Mesenteric fat pad (tissue), 1 donor: ENCODE measurements at places on chromosomes 16 and 17.

DNA sequence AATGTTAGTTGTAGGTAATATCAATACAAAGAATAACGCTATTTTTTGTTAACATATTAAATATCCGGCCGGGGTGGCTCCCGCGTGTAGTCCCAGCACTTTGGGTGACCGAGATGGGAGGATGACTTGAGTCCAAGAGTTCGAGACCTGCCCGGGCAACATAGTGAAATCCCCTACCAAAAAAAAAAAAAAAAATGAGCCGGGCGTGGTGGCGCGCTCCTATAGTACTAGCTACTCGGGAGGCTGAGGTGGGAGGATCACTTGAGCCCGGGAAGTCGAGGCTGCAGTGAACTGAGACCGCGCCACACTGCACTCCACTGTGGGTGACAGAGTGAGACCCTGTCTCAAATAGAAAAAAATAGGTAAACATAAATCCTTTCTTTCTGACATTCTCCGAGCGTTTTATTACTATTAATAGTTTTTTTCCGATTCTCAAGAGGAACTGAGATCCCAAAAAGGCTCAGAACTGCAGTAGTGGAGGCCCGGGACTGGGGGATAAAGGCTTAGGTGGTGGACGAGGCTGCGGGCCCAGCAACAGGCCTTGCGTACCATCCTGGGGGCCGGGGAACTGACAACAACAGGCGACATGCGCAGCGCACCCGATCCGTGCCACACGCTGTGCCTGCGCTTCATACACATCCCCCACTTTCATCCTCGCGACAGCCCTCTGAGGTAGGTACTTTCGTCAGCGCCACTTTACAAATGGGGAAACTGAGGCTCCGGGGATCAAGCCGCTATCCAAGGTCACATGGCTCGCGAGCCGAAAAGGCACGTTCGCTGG lies 919 bp downstream of the N4BP1 start:
- no peak for DNase-seq

DNA sequence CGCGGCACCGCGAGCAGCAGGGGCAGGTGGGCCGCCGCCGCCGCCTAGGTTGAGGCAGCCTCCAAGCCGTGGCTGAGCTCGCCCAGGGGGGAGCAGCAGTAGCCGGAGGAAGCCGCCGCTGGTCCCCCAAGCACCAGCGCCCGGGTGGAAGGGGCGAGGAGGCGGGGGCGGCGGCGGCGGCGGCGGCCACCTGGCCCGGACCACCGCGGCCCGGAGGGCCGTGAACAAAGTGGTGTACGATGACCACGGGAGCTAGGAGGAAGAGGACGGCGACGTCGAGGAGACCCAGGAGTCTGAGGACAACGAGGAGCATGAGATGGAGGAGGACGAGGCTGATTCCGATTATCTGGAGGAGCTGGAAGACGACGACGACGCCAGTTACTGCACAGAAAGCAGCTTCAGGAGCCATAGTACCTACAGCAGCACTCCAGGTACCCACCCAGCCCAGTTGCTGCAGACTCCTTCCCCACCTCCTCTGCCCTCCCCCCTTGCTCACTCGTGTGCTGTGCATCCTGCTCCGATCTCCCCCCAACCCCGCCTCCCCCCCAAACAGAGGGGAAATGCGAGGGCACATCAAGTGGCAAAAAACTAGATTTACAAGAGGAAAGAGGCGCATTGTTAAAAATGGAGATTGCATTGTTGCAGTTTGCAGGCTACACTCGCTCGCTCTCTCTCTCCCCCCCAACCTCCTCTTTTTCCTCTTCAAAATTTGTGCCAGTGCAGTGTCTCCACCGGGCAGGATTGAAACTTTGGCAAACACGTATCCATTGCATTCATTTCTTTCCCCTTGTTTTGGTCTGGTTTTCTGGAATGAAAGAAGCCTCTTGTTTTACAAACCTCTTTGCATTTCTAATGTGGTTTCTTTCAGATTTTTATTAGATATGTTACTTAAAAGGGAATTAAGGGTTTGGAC lies 41.8 kb upstream of the AMZ2 start:
- DNase-seq, result no peak

GRCh38 chr17:83009414-83010205 lies 69.8 kb upstream of the METRNL start:
- DNase-seq, result peak; percentile 87

DNA sequence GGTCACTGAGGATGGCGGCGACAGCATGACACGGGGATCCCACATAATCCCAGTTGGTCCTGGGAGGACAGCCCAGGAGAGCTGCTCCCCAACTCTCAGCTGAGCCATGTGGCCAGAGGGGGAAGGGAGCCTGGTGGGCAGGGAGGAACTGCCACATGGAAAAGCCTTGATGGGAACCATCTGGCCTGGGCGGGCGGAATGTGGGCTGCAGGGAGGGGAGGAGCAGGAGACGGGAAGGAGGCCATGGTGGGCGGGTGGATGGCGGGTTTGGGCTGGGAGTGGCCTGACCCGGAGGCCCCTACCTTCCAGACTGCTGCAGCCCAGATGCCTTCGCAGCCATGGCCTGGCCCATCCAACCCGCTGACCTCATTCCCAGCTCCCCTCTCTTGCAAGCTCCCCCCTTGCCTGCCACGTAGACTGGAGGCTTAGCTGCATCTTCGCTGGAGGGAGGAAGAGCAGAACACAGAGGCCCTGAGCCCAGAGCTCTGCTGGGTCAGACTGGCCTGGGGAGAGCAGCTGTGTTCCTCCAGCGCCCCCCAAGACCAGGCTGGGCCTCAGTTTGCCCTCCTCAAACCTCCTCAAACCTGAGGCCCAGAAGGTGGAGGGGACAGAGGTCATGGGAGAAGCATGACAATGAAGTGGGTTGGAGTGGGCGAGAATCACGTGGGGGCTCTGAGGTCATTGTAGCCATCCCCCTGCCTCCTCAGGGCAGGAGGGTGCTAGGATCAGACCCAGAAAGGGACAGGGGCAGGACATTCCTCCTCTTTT lies 8.2 kb upstream of the COL1A1 start:
- peak; percentile 92 for DNase-seq

DNA sequence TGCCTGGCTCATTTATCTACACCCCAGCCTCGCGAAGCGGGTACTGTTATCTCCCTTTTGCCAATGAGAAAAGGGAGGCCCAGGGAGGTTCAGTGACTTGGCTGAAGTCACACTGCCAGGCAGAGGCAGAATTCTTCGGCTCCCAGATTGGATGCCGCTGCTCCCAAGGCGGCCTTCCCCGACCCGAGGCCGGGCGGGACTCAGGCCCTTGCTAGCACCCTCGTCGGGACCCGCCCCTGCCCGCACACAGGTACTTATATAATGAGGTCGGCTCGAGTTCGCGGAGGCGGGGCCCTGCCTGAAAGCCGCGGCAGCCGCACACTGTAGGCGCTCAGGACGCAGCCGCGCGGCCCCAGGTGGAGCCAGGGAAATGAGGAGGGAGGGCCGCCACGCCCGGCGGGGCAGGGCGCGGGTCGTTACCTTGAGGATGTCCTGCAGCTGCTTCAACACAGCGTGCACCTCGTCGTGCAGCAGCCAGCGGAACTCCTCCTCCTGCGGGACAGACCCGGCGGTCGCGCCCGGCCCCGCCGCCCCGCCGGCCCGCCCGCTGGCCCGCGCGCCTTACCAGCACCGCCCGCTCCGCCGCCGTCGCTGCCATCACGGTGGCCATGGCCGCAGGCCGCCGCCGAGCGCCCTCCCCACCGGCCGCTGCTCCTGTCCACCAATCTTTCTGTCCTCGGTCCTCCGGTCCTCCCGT lies at the start of gene ROGDI:
Gene ROGDI (minus strand): TSS at position 672 of the 697 bp plus-strand sequence. CDS start 62 bp downstream, at position 610.
- DNase-seq, result peak; percentile 92

- no peak for DNase-seq
Measured at GRCh38 chr16:88434746-88435145, 18.3 kb upstream of the ZFPM1 start.

GRCh38 chr16:79717333-79718137 lies 117.0 kb upstream of the MAF start:
- no peak for DNase-seq

- no peak for DNase-seq
Measured at GRCh38 chr16:55976815-55977214, 101.6 kb upstream of the CES5A start.

GRCh38 chr17:47219621-47220475 lies 10.7 kb downstream of the MYL4 start:
- DNase-seq, result no peak

DNA sequence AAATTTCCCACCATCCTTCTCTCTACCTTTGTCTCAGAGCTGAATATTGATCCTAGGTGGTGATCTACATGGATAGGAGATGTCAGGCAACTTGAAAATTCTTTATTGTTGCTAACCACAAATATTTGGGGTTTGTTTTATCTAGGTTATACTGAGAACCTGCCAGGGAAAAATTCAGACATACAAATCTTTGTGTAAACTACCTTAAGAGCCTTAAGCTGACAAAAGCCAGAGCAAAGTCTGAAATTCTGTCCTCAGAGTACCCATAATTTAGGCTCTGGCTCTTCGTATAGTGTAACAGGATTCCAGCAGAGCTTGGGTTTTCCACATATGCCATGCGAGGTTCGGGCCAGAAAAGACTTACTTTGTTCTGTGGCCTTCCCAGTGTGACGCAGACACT lies 406.7 kb upstream of the MAF start:
- DNase-seq, result no peak

- DNase-seq, result no peak
Measured at GRCh38 chr17:68584581-68585303, 16.4 kb downstream of the FAM20A start.

- DNase-seq, result no peak
Measured at GRCh38 chr16:78902321-78902720, 698.2 kb downstream of the MAF start.

- DNase-seq, result no peak
Measured at GRCh38 chr16:49972961-49973360, 52.1 kb upstream of the CNEP1R1 start.

DNA sequence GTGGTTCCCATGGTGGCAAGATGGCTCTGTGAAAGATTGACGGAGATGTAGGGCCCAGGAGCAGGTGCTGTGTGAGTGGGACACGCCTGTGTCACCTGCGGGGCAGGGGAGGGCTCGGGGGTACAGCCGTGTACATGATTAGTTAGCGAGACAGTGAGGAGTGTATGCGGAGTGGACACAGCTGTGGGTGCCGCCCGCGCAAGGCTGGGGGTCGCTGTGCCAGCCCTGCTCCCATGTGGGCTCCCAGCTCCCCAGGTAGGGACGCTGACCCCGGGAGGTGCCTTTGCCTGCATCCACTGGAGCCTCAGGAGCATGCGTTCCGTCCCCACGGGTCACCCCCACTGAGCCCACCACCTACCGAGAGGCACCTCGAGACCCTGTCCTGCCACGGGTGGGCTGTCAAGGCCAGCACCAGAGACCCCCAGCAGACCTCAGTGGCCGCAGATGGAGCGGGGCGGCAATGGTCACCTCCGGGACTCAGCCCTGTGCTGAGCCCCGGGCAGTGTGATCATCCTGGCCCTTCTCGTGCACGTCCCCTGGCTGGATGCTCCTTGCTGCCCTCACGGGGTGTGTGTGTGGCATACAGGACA lies 7.4 kb downstream of the CAPN15 start:
- DNase-seq, result no peak

DNA sequence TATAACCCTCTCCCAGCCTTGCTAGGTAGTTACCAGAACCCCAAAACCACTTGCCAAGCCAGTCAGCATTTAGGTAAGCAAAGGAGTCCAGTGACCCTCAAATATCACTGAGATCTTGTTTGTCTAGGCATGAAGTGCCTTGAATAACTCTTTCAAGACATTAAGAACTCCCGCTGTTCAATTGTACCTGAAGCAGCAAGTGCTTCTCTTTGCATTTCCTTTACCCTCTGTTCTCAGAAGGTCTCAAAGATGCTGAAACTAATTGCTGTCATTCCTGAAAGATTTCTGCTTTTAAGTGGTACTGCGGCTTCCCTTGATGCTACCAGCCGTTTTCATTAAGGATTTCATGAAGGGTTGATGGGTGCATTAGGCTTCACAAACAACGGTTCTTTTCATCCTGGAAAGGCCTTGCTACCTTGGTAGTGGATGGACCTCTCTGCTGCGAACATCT lies 142.7 kb downstream of the PITPNC1 start:
- DNase-seq, result no peak
